ENCODE measurements at places on chromosomes 1 and 21.

GRCh38 chr1:85976516-85977205 is 179.9 kb downstream of the COL24A1 start:
- no peak for DNase-seq

DNA sequence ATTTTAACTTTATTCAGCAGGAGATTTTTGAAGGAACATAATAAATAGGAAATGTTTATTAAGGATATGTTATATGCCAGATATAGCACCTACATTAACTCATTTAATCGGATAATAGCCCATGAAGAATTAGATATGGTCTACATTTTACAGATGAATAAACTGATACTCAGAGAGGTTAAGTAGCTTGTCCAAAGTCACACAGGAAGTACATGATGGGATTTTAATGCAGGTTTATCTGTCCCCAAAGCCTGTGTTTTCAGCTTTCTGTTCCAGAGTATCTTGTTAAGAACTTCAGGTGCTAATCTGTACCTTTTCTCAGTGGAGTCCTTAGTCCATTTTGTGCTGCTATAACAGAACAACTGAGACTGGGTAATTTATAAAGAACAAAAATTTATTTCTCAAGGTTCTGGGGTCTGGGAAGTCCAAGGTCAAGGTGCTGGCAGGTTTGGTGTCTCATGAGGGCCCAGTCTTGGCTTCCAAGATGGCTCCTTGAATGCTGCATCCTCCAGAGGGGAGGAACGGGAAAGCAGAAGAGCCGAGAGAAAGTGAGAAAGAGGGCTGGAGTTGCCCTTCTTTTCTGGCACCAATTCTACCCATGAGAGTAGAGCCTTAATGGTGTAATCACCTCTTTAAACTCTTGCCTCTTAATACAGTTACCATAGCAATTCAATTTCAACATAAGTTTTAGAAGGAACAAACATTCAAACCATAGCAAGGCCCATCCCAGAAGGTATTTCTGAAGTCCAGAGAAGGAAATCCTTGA is 17.3 kb downstream of the C1orf21 start:
- DNase-seq = no peak

- DNase-seq = no peak
Measured at GRCh38 chr1:203104789-203105390, 19.1 kb upstream of the MYOG start.

DNA sequence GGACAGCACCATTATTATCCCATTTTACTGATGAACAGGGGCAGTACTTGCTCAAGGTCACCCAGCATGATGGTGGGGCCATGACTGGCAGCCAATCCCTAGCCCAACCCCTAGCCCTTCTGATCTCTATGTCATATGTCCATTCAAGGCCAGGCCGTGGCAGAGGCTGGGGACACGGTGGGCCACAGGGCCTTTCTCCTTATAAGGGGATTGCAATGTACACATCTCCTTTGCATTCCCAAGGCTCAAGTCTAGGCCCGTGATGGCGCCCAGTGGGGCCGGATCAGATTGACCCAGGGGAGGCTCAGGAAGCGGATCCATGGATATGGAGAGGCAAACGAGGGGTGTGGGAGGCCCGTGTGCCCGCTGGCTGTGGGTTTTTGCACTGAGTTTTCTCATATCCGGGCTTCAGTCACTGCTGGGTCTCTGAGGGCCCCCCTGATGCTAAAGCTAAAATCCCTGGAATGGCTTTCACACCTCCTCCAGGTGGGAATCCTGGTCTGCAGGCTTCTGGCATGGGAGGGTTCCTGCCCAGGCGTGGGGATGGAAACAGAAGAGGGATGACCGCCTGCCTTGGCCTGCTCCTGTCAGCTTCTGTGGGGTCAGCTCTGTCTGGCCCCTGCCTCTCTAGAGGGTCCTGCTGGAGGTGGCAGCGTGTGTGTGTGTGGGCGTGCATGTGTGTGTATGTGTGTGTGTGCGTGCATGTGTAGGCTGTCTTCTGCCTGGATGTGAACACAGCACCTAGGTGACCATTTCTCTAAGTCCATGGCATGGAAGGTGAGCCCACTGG is 2.1 kb downstream of the MYOM3 start:
- no peak for DNase-seq

DNA sequence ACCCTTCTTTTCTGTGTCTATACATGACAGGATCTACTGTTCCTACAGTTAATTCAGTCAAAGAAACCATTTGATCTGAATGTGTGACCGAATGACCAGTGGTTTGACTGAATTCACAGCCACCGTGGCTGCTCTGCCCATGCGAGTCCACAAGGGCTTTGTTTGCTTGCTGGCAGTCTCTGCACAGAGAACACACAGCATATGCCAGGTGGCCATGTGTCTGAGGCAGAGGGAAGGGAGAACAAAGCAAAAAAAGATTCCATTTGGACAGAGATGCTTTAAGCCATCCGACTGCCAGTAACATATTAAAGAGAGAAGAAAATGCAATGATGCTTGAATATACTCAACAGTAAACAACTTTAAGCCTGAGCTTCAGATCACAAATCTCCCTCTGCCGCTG is 737.8 kb upstream of the CXADR start:
- no peak for DNase-seq

GRCh38 chr1:153028766-153029165 is 2.2 kb upstream of the SPRR1B start:
- DNase-seq = no peak

GRCh38 chr1:169624122-169624521 is 5.8 kb downstream of the SELP start:
- no peak for DNase-seq

GRCh38 chr1:36122062-36123030 is 2.7 kb downstream of the COL8A2 start:
- DNase-seq = no peak

- DNase-seq = no peak
Measured at GRCh38 chr1:23103001-23103889, 65.4 kb downstream of the LUZP1 start.

Measured in ACHN (cell line).